Nucleus accumbens (tissue), 56 donors: ENCODE measurements at places on chromosomes 3 and 15.

DNA sequence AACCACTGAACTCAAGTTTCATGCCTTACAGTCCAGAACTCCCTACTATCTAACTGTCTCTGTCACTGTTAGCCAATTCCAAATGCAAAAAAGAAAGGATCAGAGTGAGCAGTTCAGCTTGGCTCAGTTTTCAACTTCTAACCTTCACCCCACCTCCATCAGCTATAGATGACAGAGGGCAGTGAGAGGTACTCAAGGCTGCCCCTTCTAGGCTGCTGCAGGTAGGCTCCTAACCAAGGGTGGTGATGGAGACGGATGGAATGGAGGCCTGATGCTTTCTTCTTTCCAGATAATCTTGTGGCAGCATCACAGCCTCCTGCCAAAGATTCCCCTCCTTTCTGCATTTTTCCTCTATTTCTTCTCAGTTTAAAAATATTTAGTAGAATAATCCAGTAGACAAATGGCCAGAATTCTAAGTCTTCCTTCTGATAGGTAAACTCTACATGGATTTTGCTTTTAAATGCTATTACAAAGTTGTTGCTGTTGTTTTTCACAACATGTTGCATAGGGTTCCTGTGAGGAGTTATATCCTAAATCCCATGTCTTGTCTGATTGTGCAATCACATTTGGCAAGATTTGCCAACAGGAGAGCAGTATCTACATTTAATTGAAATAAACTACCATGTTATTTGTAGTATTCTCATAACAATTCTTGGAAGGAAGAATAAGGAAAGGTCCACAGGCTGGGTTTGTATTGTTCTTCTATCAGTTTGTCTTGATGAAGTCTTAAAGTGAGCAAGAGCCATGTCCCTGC, 301.6 kb upstream of the TRIM42 start:
- DNase-seq = no peak

GRCh38 chr3:188884299-188885043, 287.3 kb upstream of the TPRG1 start:
- DNase-seq = no peak

DNA sequence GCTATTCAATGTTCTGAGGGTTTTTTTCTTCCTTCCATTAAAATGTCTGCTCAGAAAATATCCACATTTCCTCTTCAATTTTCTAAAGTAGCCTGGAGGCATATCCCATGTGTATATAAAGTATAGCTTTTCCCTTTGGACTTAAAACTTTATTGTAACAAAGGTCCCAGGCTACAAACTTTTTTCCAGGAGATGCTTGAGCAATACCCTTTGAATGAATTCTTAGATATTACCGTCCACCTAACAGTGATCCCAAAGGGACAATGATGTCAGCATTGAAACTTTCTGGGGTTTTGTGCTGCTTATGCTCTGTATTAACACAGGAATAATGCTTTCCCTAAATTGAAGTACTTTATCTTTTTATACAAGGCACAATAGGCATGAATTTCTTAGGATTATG, 525.2 kb downstream of the CADM2 start:
- DNase-seq = no peak

- no peak for DNase-seq
Observed at GRCh38 chr3:30438126-30438525, 168.3 kb upstream of the TGFBR2 start.

DNA sequence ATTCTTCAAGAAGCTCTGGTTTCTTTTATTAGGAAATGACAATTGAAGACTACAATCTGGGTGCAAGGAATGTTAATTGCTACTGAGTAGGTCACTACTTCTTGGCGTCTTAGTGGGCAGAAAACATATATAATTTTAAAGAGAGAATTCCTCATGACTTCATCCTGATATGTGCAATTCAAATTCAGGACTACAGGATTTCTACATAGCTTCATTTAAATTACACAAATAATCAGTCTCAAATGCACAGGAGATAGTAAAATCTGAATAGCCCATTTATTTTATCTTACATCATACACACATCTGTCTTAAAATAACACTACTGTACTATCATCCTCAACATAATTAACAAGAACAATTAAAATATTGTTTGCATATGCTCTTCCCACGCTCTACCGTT, 52.5 kb upstream of the GPR149 start:
- no peak for DNase-seq
